ENCODE measurements at places on chromosomes 4 and X. TPM values are rescaled to one million over a fixed set of nuclear protein-coding genes. Genes with fewer than 3 reads are reported as not detected.

GRCh38 chr4:74365761-74366160 lies 816 bp downstream of the EREG start:
- DNase-seq, result peak; percentile 33

- no peak for DNase-seq
Measured at GRCh38 chr4:185261946-185262345, 52.5 kb downstream of the SNX25 start.

- no peak for DNase-seq
Measured at GRCh38 chrX:42976746-42977366, 198.9 kb upstream of the PPP1R2C start.

GRCh38 chrX:108071578-108071977 lies 19.8 kb downstream of the PSMD10 start:
- no peak for DNase-seq

- no peak for DNase-seq
Measured at GRCh38 chr4:102503301-102503746, 2.2 kb downstream of the NFKB1 start.

DNA sequence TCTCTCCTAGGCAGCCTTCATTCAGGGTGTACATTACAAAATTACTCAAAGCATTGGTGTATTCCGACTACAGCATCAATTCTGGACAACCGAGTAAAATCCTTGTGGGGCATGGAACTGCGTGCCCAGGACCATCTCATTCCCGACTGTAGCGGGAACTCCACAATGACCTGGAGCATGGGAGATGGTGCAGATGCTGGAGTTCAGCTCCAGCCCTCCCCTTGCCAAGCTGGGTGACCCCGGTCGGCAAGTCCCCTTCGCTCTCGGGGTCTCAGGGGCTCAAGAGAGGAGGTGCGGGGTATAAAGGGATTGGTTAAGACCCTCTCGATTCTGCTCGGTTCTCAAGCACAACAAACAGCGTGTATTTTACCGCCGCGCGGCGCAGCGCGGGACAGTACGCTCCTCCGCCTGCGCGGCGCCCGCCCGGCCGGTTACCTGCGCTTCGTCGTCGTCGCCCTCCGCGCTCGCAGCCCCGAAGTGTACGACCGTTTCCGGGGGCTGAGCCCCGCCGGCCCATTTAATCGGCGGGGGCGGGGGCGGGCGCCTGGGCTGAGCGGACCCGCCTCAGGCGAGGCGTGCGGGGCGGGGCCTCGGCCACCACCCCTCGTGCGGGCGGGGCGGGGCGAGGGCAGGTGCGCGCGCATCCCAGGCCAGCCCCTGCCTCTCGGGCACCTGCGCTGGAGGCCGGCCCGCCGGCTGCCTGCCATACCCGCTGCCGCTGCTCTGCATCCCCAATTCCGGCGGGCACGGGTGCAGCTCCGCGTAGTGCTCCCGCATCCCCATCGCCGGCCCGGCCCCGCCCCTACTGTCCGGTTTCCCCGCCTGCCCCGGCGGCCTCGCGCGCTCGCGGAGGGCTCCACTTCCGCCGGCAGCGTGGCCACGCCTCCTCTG lies at the start of gene G6PD:
G6PD (minus strand) TSS at position 493 of the 891 bp plus-strand sequence. CDS start 691 bp downstream, outside the sequence.
- DNase-seq, result no peak

GRCh38 chr4:44425614-44426208 lies 22.9 kb downstream of the KCTD8 start:
- DNase-seq, result no peak

- DNase-seq, result peak; percentile 18
Measured at GRCh38 chrX:110795645-110796406, at the start of gene CHRDL1. Gene CHRDL1, minus strand, starts transcription at chrX:110795817. Its CDS starts 3,636 bp downstream, at chrX:110792181.

GRCh38 chrX:10617186-10617998 lies 3.0 kb downstream of the MID1 start:
- no peak for DNase-seq

- no peak for DNase-seq
Measured at GRCh38 chrX:45322820-45323219, 122.1 kb upstream of the DIPK2B start.

DNA sequence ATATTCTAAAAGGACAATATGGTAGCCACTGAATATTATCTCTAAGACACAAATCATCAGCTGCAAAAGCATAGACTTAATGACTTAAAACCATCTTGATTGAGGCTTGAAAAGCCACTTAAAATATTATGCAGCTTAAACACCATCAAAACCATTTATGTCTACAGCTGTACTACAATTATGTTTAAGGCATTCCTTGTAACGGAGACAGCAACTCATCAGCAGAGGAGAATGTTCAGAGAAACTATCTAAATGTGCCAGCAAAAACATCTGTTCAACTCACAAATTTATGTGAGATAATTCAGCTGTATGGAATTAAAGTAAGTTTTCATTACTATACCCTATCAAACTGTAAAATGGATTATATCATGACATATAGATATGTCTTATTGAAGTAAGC lies 147.9 kb upstream of the CTSO start:
- no peak for DNase-seq

DNA sequence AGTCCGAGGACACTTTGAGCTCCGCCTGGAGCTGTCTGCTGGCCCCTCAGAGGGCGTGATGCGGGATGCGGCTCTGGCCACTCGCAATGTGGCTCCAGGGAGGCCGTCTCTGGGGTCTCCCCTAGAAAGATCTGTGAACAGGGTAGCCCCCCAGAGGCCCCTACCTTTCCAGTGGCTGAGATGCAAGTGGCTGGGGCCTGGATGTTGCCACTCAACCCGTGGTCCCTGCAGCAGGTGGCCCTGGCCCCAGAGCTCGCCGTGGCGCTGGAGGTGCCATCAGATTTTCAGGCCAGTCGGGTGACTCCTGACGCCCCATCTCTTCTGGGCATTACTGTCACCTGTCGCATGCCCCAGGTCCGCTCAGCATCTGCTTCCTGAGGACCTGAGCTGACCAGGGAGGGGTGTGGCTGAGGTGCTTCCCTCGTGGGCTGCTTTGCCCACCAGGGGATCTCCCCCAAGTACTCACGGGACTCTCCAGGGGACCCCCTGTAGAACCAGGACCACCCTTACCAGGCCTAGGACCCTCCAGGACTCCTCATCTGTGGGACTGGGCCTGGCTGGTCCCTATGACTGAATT lies 102.1 kb upstream of the LRPAP1 start:
- DNase-seq, result no peak

DNA sequence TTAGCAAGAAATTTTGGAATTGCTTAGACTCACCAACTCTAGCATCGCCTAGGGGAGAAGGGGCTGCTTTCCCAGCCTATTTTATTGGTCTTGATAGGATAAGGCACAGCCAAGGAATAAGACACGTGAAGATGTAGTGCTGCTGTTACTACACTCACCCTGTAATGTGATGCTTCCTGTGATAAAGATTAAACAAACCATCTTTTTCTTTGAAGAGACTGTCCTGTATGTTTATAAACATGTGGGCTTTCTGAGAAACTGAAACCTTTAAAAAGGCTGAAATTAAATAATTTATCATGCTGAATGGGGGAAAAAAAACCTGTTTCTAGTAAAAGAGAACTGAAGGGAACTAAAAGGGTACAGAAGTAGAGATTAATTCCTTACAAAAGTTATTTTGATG lies 13.2 kb downstream of the TAPT1 start:
- DNase-seq, result no peak

DNA sequence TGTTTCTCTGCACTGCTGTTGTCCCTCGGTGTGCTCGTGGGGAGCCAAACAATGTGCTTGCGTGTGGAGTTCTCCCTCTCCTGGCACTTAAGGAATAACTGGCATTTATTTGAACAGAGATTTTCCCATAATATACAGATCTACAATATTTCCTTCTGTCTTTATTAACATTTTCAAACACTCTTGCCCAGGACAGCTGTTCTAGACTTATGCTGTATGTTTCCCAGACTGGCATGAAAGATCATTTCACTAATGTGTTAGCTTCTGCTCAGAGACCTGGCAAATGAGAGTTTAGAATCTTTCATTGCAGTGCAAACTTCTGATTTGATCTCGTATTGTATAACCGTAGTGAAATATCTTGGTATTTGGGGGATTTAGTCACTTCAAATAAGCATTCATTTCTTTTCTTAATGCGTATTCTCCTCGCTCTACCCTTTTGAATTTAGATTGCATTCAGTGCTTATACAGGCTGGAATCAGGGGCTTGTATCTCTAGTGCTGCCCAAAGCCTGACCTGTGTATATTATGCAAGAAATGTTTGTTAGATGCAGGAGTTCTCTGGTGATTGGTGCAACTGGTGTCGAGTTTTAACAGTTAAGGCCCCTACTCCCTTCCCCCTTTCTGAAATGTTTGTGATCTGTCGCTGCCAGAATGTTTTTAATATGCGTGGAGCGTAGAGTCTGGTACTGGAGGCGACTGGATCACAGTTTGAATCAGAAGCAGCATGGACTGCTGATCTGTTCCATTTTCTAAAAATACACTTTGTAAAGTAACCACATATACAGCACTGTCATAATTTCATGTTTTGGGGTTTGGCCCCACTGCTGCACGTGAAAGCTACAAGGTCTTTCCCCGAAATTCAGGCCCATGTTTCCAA lies 326.3 kb downstream of the ARHGAP10 start:
- DNase-seq, result no peak

GRCh38 chrX:133403984-133404383 lies 11.3 kb downstream of the GPC4 start:
- DNase-seq, result peak; percentile 28

DNA sequence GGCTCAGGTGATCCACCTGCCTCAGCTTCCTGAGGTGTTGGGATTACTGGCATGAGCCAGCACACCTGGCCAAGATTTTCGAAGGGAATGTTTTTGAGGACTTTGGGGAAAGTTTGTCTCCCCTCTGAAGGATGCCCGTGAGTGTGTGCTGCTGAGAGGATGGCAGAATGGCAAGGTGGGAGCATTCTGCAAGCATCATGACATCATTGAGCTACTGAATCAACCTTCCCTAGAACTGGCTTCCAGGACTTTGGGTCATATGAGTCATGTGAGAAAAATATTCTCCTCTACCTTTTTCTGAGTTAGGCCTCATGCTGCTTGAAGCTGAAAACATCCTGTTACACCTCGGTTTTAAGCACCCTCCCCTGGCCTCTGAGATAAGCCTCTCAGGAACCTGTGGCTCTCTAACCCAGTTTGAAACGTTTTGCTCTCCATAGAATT lies 31.0 kb downstream of the TMEM131L start:
- peak; percentile 76 for DNase-seq

Gene KCTD8
- not detected for total RNA-seq

Gene CLNK
- not detected for total RNA-seq

Gene SMR3B
- not detected for total RNA-seq

Gene RAI2
- total RNA-seq, result not detected

Gene C4orf36
- 2.1 TPM for total RNA-seq

Gene FGF5
- total RNA-seq, result 2.5 TPM

Gene PNMA5
- not detected for total RNA-seq

Gene UGT2B11
- total RNA-seq, result not detected

Gene MAP3K15
- total RNA-seq, result 1.3 TPM

Gene STBD1
- total RNA-seq, result 11.6 TPM
